ENCODE measurements at places on chromosomes 1 and 21.

DNA sequence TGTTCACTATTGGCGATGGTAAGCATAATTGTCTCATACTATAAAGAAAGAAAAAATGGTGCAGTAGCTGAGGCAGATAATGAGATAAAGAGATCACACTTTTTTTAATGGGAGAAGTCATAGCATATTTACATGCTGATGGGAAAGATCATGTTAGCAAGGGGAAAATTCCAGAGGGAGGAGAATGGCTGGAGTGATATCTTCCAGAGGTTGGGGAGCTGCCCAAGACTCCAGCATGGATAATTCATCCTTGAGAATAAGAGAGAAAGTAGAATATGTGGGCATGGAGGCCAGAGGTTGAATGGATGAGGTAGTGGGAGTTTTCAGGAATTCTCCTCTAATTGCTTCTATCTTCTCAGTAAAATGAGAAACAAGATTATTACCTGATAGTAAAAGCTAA is 45.8 kb upstream of the RGS1 start:
- no peak for DNase-seq

GRCh38 chr21:45880097-45881068 is 101.2 kb upstream of the COL6A1 start:
- DNase-seq = peak; percentile 37

GRCh38 chr21:32921632-32922230 is 104.0 kb upstream of the OLIG2 start:
- no peak for DNase-seq

DNA sequence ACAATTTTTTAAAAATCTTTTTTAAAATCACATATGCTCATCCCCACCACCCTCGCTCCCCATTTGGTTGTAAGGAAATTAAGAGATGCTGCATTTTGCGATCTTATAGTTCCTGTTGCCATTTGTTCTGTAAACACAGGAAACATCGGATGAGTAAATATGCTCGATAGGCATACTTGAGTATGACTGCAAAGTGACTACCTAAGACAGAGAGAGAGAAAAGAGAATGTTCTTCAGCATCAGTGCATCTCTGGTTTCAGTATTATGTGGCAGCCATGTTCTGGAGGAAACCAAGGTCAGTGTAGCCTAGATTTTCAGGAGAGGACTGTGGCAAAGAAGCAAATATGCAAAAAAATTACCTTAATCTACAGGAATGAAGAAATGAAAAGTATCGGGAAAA is 265.5 kb upstream of the FMN2 start:
- no peak for DNase-seq

DNA sequence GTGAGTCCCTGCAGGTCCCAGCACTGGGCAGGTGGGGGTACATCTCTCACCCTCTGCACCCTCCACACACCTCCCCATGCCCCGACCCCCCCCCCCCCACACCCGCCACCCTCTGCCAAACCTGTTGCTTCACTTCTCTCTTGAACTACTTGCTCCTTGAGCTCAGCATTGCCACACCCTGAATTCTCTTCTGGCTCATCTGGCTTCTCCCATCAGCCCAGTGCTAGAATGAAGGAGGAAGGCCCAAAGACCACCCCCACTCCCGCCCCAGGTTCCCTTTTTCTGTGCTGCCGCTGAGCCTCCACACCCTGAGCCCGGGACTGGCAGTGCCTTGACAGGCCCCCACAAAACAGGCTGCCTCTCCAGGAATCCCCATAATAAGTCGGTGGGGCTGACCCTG is 6.4 kb upstream of the TNNI1 start:
- no peak for DNase-seq

GRCh38 chr1:24540051-24540905 is 15.6 kb upstream of the NCMAP start:
- DNase-seq = no peak

DNA sequence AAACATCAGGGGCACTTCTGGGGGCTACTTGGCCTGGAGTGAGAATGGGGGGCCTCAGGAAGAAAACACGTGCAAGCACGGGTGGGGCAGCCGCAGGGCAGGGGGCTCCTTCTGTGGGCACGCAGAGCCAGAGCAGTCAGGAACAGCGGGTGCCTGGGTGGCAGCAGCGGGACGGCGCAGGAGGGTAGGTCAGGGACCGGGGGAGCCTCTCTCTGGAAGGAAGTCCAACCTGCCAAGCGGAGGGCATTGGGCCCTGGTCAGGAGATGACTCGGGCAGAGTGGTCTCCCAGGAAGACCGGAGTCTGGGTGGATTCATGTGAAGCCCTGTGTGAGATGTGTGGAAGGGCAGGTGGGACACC is 27.1 kb downstream of the CTNNBIP1 start:
- no peak for DNase-seq

DNA sequence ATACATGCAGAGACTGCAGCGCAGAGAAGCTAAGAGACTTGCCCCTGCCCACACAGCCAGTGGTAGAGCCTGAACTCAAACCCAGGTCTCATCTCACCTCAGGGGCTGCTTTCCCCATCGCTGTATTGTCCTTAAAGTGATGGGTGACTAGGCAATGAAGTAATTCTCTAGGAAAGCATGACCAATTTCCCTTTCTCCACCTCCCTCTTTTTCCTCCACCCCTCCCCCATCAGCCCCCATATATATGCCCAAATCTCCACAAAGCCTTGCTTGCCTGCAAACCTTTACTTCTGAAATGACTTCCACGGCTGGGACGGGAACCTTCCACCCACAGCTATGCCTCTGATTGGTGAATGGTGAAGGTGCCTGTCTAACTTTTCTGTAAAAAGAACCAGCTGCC is at the start of gene IL24:
Gene IL24 (plus strand): TSS at position 269 of the 400 bp plus-strand sequence. CDS start 390 bp downstream, outside the sequence.
- peak; percentile 75 for DNase-seq

DNA sequence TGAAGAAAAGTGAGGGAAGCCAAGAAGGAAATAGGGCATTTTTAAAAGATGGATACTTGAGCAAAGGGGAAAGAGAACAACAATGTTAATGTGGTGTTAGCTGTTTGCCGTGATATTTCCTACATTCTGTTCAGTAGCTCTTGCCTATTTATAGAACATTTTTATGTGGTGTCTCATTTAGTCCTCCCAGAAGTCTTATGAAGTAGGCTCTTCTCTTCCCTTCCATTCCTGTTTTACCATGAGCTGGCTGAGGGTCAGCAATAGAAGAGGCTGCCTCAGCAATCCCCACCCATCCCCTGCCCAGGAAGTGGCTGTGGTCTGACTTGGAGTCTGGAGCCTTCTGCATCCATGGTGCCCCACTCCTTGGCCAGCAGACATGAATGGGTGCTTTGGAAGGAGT is 60.1 kb downstream of the KIAA0040 start:
- DNase-seq = no peak

DNA sequence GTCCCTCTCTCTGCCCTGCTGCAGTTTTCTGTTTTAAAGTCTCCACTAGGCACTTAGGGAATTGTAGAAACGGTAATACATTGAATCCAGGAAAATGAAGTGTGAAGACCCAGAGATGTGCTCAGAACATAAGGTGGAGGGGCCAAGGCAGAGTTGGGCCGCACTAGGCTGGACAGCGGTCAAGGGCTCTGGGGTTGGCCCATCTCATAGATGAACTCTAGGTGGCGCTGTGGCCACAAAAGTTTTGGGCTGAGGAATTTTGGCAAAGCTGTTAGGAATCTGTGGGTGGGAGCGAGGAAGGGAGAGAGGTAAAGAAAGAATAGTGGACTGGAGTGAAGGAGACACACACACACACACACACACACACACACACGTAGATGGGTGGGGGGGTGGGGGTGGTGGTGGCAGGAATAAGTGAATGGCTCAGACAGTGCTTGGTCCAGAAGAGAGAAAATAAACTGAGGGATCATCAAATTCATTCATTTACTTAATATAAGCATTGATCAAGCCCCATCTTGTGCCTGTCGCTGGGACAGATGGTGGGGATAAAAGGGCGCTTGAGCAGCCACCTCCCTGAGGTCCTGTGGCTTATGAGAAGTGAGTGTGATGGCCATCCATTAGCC is 258.5 kb downstream of the TRABD2B start:
- no peak for DNase-seq

DNA sequence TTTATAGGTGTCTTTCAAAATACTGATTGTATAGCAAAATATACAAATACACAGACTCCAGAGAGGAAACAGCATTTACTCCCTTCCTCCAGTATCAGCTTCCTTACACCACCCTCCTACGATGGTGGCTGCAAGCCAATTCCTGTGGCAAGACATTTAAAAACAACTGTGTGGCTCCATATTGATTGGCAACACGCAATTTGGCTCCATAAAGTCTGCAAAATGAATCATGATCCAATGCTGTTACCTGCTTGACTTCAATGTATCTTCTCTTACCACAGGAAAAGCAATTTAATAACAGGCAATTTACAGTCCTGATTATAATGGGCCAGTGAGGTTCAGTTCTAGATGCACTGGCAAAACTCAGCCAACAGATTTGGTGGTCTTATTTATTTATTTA is 19.7 kb upstream of the ATP6V1G3 start:
- DNase-seq = no peak

- DNase-seq = no peak
Observed at GRCh38 chr1:237891979-237892378, 1.3 kb upstream of the ZP4 start.

- no peak for DNase-seq
Observed at GRCh38 chr1:226663327-226663704, 75.8 kb downstream of the ITPKB start.

- DNase-seq = no peak
Observed at GRCh38 chr1:52938183-52938451, 11.0 kb downstream of the SCP2 start.

GRCh38 chr1:53628286-53628955 is 110.5 kb downstream of the GLIS1 start:
- DNase-seq = no peak

GRCh38 chr21:35399706-35400105 is 350.6 kb upstream of the RUNX1 start:
- no peak for DNase-seq

DNA sequence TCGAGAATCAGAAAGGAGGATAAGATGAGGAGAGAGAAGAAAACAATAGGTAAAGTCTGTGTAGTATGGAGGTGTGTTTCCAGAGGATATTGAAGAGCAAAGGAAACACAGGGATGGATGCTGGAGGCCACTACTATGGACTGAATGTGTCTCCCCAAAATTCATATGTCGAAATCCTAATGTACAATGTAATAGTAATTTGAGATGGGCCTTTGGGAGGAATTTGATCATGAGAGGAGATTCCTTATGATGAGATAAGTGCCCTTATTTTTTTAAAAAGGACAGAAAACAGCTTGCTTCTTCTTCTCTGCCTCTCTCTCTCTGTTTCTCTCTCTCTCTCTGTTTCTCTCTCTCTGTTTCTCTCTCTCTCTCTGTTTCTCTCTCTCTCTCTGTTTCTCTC is 602.2 kb upstream of the ADAMTS5 start:
- DNase-seq = no peak

DNA sequence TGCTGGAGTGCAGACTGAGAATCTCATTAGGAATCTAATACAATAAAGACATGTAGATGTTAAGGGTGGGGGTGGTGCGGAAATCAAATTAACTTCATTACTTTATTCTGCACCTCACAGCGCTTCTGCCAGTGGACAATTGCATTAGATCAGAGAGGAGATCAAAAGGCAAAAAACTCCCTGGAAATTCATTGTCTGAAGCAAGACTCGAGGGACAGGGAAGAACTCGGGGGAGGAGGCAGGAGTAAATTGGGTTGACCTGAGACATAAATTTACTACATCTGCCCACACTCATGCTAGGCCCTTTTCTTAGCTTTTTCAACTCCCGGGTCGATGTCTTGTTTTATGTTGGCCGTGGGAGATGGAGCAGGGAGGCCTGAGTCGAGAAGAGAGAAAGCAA is 315.4 kb downstream of the SPATA17 start:
- DNase-seq = no peak

DNA sequence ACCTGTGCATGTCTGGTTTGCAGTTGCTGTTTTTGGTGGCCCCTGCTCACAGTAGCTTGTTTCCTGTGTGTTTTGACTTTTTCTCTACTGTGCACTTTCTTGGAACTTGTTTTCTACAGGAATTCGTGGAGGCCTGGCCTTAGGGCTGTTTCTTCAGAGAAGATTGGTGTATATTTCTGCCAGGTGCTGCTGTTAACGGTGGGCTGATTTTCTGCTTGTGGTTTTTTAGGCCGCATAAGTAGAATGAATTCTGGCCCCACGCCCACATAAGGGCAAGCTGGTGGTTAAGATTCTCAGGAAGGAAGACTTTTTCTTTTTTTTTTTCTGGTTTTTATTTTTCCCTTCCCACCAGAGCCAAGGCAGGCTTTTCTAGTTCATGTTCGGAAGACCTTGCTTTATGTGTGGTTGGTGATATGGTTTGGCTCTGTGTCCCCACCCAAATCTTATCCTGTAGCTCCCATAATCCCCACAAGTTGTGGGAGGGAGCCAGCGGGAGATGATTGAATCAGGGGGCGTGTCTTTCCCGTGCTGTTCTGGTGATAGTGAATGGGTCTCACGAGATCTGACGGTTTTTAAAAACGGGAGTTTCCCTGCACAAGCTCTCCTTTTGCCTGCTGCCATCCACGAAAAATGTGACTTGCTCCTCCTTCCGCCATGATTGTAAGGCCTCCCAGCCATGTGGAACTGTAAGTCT is 71.5 kb upstream of the DISP3 start:
- DNase-seq = no peak

GRCh38 chr1:46219551-46220520 is 16.7 kb downstream of the LURAP1 start:
- no peak for DNase-seq

DNA sequence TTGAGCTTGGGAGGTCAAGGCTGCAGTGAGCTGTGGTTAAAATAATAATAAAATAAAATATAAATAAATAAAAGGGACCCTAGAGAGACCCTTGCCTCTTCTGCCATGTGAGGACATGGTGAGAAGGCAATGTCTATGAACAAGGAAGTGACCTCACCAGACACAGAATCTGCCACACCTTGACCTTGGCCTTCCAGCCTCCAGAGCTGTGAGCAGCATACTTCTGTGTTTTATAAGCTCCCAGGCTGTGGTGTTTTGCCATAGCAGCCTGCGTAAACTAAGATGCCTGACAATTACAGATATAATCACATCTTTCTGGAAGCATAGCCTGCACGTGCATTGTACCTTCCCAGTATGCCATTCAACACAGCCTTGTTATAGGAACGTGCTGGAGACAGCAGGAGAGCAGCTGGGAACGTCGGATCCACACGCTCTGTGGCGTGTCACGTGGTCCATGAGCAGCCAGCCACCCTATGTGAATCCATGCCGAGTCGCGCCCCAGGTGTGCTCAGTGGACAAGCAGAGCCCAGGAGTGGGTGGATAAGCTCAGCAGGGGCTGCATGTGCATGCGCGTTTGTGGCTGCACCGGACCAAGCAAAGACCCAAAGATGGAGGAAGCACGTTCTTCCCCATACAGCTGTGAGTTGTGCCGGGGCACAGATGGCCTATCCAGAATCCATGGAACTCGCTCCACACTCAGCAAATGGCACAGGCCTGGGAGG is 17.8 kb downstream of the WNT9A start:
- DNase-seq = no peak

GRCh38 chr1:243939167-243939848 is 89.3 kb upstream of the AKT3 start:
- DNase-seq = no peak

GRCh38 chr21:17799414-17800164 is 19.6 kb downstream of the C21orf91 start:
- DNase-seq = no peak
